Stimulated activated CD4-positive, alpha-beta T cell treated with anti-CD3 and anti-CD28 coated beads, Interleukin-12 subunit alpha, Interleukin-12 subunit beta, amount 100 ng/mL, for 24 hours (primary cell): ENCODE measurements at places on chromosomes 5 and 9.

GRCh38 chr5:35880156-35880555 is 23.5 kb downstream of the IL7R start:
- no peak for DNase-seq

GRCh38 chr9:108953983-108954574 is 19.9 kb downstream of the ABITRAM start:
- no peak for DNase-seq

GRCh38 chr5:40812125-40812524 is 14.0 kb upstream of the PRKAA1 start:
- no peak for DNase-seq

GRCh38 chr9:20805766-20806165 is 121.7 kb downstream of the FOCAD start:
- no peak for DNase-seq

- no peak for DNase-seq
Observed at GRCh38 chr9:113005777-113006176, 6.2 kb downstream of the ZNF883 start.

GRCh38 chr9:129879103-129879699 is 43.9 kb downstream of the USP20 start:
- DNase-seq, result no peak

DNA sequence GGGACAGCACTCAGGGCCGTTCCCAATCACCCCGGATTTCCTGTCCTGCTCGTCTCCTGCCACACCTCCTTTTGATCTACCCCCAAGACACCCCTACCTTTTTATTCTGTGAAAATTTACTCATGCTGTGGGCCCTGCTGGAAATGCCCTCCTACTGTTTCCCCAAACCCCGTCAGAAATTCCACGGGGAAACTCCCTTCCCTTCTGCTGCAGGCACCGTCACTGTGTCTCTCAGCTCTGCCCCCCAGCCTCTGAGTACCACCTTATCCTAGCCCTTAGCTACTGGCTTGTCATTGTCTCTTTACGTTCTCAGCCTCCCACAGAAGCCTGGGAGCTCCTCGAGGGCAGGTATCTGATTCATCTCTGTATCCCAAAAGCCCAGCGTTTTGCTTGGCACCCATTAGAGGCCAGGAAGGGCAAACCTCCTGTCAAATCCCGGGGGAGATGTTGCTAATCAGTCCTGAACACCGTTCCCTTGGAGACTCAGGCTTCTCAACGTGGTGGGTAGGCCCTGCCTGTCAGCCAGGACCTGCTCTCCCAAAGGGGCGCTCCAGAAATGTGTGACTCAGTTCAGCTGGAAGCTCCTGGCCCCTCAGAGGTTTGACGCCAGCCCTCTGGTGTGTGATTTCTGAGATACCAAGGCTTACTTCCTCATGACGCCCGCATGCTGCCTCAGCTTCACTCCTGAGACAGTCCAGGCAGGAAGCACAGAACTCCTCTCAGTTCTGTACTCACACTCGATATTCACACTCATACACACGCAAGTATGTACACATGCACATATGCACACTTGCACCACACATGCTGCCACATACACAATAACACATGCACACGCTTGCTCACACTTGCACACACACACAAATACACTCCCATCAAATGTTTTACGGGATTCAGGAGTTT is 50.7 kb upstream of the GRHPR start:
- no peak for DNase-seq

DNA sequence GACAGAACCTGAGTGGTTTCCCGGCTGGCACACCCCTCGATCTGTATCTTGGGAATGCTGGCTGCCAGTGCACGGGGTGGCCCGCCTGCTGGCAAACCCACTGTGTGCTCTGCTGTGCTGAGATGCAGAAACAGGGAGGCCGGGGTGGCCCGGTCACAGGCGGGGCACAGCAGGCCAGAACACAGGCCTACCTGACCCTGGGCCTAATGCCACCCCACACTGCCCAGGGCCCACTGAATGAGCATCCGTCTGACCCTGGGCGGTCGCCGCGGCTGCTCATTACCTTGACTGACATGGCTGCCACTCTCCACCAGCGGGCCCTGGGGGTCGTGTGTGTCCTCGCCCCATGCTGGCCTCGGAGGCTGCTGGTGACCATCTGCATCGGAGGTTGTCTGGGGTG is 14.2 kb upstream of the QSOX2 start:
- no peak for DNase-seq
